Caki2 (cell line): ENCODE measurements at places on chromosomes 7 and 10.

- DNase-seq = no peak
These were observed 5.8 kb downstream of the DKK1 start for GRCh38 chr10:52319926-52320325.

GRCh38 chr7:18356191-18356645, 139.3 kb upstream of the HDAC9 start:
- peak; percentile 59 for DNase-seq

DNA sequence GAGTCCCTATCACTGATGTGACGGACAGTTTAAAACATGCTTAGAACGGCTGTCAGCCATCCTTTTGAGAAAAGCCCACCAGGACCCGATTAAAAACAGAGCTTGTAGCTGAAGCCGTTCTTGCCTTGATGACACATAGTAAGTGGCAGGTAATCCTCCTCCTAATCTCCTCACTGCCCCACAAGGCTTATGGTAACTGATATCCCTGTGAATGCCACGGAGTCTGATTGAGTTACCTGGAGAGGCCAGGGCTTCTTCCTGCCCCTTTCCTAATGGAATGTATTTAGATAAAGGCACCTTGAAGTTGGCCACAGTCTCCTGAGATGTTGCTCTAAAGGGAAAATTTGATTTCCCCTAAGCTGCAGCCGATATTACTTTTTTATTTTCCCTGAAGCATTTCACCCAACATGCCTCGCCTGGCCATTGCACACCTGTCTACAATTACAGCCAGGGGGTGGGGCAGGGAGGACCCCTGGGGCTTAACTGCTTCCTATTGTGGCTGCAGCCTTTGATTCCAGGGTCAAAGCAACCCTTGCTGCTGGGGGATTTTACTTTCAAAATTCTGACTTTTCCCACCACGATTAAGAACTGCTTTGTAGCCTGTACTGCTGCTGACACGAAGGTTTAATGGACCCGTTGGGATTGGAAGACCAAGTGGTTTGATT, 169.0 kb upstream of the GPR26 start:
- no peak for DNase-seq

- no peak for DNase-seq
These were observed 231.2 kb downstream of the EXOC4 start for GRCh38 chr7:133484086-133484485.

DNA sequence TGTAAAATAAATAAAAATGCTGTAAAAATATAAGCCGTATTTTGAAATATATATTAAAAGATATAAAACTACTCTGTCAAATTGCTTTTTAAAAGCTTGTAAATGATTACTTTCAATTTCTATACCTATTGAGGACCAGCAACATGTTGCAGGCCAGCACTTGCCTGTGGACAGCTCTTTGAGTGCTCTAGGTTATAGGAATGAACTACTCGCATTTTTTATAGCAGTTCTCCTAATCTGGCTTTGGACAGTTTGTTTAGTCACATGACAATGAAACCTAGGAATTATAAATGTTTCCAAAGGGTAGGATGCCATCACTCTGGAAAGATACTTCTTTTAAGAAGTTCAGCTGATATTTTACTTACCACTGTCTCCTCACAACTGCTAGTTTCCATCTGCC, 117.7 kb upstream of the PTPRZ1 start:
- no peak for DNase-seq

- peak; percentile 64 for DNase-seq
These were observed 539.6 kb downstream of the CNTNAP2 start for GRCh38 chr7:146655928-146656797.

DNA sequence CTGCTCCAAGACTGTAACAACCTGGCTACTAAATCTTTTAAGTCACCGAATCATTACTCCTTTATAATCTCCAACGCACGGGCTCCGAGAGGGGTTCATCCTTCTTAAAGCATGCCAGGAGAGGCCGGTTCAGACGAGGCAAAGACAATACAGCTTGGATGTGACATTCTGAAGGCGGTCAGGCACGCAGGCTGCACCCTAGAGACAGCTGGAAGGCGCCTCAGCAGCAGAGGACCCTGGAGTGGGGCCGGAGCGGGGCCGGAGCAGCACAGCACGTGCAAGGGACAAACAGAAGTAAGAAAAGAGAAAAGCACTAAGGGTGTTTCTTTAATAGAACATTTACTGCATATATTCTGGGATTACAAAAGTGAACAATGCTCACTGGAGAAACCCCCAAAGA, 97.8 kb upstream of the PPP2R2D start:
- no peak for DNase-seq

DNA sequence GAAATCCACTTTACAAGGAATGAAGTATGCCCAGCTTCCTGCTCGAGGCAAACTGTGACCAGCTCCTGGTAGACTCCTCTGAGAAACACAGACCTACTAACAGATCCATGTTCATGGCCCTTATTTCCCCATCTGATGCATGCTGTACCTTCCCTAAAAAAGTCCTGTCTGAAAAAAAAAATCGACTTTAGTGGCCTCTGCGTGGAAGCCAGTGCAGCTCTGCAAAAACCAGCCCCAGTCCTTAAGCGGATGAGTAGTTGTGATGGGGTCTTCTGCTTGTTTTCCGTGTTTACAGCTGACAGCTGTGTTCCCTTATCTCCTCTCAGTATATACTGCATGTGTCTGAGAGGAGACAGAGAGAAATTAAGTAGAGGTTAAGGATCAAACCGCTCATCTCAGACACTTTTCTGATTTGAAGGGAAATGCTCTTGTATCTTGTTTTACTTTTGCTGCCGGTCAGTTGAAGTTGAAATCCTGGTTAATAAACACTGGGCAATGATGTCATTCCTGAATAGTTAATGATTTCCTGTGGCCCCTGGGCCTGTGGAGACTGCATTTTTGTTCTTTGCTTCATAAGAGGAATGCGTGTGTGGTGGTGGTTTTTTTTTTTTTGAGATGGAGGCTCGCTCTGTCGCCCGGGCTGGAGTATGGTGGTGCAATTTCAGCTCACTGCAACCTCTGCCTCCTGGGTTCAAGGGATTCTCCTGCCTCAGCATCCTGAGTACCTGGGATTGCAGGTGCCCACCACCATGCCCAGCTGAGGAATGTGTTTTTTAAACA, 67.6 kb downstream of the DOCK1 start:
- DNase-seq = peak; percentile 93

GRCh38 chr10:58435297-58435985, 50.2 kb downstream of the TFAM start:
- peak; percentile 99 for DNase-seq

DNA sequence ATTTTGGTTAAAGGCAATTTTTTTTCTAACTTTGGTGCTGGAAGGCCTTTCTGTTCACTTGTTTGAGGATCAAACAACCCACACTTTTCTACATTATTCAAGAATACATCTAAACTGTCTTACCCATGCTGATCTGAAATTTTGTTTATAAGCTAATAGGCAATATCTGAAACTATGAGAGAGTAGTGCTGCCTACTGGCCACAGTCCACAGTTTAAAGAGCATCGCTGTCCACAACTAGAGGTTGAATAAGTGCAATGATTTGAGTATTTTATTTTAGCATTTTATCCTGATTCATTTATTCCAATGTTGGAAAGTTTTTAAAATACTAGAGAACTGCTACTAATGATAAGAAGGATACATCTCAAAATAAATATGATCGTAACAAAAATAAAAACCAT, 306.9 kb downstream of the ELMO1 start:
- DNase-seq = no peak

GRCh38 chr10:84355106-84355505, 26.7 kb downstream of the CCSER2 start:
- DNase-seq = no peak

GRCh38 chr10:123562811-123563580, 103.2 kb upstream of the GPR26 start:
- DNase-seq = no peak

GRCh38 chr7:1361016-1361755, 98.1 kb downstream of the MICALL2 start:
- DNase-seq = no peak

GRCh38 chr10:127452568-127452967, 96.5 kb upstream of the NPS start:
- no peak for DNase-seq

- DNase-seq = no peak
These were observed 18.3 kb downstream of the SKIDA1 start for GRCh38 chr10:21507150-21507549.

DNA sequence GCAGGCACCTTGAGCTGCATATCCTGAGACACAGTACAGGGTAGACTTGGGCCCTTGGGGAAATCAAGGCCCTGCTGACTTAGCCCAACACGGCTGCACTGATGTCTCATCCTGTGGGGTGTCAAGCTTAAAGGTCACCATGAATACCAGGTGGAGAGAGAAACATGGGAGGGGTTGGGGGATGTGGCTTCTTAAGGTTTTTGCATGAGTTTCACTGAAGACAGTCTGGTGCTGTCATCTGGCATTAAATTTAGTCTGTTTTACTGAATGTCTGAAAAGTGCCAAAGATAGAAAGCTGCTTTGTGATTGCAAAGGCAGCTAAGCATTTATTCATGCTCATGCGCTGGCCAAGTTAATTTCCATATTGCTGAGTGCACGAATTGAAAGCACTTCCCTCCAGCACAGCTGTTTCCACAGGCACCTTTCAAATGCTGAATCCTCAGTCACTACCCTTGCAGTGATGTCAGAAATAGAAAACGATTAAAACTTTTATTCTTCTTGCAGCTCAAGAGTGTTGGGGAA, 102.1 kb downstream of the OSBPL3 start:
- no peak for DNase-seq

- no peak for DNase-seq
These were observed 11.8 kb downstream of the KAZALD1 start for GRCh38 chr10:101073631-101074030.

GRCh38 chr7:46288010-46288409, 366.9 kb upstream of the IGFBP3 start:
- DNase-seq = no peak

GRCh38 chr7:100567751-100568175, 5.9 kb downstream of the SAP25 start:
- no peak for DNase-seq

DNA sequence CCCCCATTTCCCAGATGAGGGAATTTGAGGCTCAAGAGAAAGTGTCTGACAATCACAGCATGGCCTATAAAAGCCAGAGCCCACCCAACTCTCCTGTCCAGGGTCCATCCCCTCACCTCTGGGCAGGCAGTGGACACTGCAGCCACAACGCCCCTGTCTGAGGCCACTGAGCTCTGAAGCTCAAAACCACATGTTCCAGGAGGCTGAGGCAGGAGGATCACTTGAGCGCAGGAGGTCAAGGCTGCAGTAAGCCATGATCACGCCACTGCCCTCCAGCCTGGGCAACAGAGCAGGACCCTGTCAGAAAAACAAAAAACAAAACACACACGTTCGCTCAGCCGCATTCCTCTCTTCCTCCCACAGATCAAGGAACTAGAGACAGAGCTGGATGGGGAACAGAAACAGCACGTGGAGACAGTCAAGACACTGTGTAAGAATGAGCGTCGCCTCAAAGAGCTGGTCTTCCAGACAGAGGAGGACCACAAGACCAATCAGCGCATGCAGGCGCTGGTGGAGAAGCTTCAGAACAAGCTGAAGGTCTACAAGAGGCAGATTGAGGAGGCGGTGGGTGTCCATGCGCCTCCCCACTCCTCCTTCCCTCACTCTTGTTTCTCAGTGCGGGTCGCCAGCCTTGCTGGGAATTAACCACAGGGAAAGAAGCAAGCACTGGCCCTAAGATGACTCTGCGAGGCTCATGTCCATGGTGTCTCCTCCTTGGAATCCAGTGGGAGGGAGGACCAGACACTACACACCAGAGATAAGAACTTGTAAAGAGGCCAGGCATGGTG, 20.0 kb upstream of the ARPC1A start:
- no peak for DNase-seq

DNA sequence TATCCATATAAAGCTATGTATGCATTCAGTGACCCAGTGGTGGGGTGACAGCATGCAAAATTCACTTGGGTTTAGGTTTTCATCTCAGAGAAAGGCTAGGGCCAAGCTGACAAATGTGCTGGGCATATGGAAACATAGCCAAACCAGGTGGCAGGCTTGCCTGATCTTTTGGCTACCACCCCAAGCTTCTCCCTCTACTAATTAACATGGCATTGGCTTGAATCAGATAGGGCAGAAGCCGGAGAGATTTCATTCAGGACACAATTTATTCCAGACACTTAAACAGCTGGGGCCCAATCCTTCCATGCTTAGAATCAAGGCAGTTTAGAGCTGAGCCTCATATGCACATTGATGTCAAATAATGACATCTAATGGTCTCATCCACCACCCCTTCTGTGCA, 95.5 kb upstream of the AGK start:
- no peak for DNase-seq

GRCh38 chr7:88772776-88773175, 13.3 kb downstream of the ZNF804B start:
- no peak for DNase-seq

- DNase-seq = peak; percentile 41
These were observed 10.2 kb upstream of the C10orf67 start for GRCh38 chr10:23354630-23355279.

- no peak for DNase-seq
These were observed 322.8 kb upstream of the ANKRD30A start for GRCh38 chr10:36802490-36803153.

GRCh38 chr7:104240401-104240800, 32.6 kb upstream of the ORC5 start:
- DNase-seq = no peak

GRCh38 chr10:29734640-29734961, 99.8 kb upstream of the SVIL start:
- DNase-seq = peak; percentile 66

DNA sequence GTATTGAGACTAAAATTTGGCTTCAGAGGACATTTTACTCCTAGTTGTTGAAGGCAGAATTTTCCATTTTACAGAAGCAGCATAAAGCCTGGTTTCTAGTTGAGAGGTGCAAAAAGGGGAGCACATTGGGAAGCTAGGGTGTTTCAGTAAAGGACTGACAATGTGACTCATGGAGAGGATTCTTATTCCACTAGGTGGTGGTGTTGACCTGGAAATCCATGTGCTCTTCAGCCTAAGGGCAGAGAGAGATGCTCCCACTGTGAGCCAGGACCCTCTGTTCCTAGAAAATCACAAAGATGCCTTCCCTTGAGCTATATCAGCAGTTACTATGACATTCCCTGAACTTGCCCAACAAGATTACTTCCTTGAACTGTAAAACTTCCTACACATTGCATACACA, 687.8 kb downstream of the IPMK start:
- DNase-seq = peak; percentile 48

DNA sequence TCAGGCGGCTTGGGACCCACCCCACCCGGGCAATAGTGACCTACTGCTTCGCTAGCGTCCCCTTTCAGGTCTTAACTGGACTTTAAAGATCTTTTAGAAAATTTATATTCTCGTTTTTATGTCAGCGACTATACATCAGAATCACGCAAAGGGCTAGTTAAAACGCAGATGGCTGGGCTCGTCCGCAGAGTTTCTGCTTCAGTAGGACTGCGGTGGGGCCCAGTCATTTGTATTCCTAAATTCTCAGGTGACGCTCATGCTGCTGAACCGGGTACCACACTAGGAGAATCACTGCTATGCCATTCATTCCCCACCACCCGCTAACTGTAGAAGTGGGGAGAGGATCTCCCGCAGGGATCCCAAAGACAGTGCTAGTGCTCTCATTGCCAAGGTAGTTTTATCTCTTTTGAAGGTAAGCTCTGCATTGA, 12.0 kb upstream of the SP8 start:
- no peak for DNase-seq
